ENCODE measurements at places on chromosomes 4 and X.

GRCh38 chrX:39921838-39922237, 175.9 kb downstream of the BCOR start:
- no peak for DNase-seq

DNA sequence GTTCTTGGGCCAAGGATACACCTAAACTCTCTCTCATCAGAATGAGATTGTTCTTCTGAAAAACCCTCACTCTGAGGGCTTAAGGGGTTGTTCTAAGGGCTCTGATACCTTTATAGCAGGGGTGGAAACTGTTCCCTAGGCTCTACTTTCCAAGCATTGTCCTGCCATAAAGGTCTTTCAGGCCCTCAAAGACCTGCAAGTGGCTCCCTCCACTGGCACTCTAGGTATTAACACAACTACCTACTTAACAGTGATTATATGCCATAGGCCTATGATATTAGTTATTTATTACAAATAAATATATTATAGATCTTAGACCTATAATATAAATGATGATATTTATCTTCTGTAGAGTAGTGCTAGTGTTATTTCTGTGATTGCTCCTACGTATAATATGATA, 473.7 kb upstream of the RPS6KA3 start:
- DNase-seq: no peak

- no peak for DNase-seq
Measured at GRCh38 chr4:54493862-54494261, 163.9 kb upstream of the KIT start.

GRCh38 chr4:180634306-180634705, 1608.9 kb upstream of the TENM3 start:
- DNase-seq: no peak

DNA sequence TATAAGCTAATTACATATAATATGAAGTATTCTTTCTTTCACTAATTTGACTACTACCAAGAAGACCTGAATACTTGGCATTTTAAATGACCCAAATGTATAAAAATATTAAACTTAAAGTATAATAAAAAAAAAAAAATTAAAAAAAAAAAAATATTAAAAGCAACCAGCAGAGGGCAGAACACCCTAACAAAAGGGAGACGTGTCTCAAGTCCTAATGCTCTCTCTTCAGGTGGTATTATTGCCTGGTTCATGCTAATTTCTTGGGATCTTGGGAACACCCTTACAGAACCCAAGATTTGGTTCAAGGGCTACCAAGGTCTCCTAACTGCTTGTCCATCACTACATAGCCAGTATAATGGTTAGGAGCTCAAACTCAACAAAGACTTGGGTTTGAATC, 754.8 kb downstream of the RAB28 start:
- no peak for DNase-seq

GRCh38 chr4:11698846-11699590, 270.3 kb upstream of the HS3ST1 start:
- DNase-seq: no peak

GRCh38 chr4:47711183-47711582, 126.7 kb downstream of the CORIN start:
- no peak for DNase-seq

GRCh38 chr4:4599481-4600275, 57.8 kb upstream of the STX18 start:
- DNase-seq: peak; percentile 43

DNA sequence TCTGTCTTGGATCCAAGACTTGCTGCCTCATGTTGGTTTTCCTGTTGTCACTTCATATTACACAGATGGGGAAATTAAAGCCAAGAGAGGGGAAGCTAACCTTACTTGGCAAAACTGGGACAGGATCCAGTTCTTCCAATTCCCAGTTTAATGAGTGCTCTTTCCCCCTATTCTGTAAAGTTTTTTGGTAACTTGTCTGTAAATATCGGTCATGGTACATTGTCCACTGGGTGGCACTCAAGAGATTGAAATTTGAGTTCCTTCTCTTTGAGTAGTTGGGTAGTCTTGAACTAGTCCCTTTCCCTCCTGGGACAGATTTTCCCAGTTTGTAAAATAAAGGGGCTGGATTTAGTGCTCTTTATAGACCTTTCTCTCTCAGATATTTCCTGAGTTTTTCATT, 12.4 kb upstream of the EOLA2 start:
- no peak for DNase-seq

DNA sequence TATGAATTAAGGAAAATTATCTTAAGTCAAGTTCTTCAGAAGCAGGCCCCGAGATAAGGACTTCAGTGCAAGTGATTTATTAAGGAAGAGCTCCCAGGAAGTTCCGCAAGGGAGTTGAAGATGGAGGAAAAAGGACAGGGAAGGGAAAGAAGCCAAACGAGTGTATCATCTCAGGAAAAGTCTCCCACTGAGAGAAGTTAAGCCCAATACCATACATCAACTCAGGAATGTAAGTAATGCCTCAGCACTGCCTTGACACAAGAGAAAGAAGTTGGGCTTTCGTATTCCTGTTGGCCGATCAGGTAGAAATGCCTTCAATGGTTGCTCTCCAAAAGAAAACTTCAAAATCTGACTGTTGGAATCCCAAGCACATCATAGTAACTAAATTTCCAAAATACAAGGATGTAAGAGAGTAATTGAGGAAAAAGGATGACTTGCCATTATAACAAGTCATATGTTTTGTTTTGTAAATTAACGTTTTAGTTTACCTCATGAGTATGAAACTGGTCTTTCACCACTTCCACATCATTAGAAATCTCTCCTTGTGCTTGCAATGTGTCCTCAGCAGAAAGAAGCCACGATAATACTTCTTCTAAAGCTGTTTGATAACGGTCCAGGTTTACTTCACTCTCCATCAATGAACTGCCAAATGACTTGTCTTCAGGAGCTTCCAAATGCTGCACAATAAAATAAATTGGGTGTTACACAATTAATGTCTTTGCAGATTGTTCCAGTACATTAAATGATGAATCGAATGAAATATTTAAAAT, 566.7 kb downstream of the DMD start:
- no peak for DNase-seq

- no peak for DNase-seq
Measured at GRCh38 chr4:84931274-84931673, 35.2 kb downstream of the WDFY3 start.

DNA sequence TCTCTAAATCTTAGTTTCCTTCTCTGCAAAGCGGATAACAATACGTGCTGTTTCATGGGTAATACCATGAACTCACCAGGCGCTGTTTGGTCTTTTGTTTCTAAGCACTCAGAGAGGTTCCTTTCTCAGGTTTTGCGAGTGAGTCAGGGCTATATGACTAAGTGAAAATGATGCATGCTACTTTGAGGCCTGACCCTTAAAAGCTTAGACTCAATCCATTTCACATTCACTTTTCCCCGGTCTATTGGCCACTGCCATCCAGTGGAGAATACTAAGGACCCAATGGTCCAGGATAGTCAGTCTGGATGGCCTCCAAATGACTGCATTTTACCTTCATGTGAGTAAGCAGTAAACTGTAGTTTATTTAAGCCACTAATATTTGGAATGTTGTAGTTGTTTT, 400.8 kb upstream of the SLIT2 start:
- DNase-seq: no peak

GRCh38 chrX:153966841-153967535, 4.6 kb downstream of the HCFC1 start:
- DNase-seq: no peak

DNA sequence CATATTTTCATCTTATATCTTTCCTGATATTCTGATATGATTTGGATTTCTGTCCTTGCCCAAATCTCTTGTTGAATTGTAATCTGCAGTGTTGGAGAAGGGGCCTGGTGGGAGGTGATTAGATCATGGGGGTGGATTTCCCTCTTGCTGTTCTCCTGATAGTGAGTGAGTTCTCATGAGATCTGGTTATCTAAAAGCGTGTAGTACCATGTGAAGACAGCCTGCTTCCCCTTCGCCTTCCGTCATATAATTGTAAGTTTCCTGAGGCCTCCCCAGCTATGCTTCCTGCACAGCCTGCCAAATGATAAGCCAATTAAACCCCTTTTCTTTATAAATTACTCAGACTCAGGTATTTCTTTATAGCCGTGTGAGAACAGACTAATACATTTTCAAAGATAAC, 77.2 kb downstream of the ANKRD50 start:
- DNase-seq: no peak

DNA sequence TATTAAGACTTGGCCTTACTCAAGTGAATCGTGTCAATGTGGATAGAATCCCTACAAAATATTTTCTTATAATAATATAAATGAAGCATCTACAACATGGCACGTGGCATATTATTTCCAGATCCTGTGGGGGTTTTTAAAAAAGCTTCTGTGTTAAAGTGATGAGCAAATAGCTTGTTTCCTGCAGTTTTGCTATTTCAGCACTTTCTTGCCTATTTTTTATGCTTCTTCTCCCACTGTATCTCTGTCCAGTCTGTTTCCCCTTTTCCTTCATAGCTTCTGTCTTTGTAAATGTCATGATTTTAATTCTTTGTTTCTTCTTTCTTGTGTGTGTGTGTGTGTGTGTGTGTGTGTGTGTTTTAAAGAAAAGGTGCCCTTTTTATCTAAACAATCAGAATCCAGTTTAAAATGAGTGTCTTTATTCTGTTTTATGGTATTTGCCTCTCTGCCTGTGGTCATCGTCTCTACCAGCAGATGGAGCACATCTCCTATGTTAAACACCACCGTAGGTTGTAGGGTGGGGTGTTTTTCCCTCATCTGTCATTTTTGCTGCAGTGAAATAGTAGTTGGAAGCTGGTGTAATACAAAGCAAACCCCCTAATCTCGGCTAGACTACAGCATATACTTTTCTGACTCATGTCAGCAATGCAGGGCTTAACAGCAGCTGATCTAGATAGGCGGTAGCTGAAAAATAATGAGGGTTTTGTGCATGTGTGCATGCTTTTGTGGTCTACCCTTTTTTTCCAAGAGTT, 33.1 kb downstream of the FTHL17 start:
- DNase-seq: no peak

GRCh38 chrX:13257223-13258051, 62.4 kb downstream of the ATXN3L start:
- DNase-seq: no peak

GRCh38 chr4:139521754-139522401, 34.1 kb downstream of the SETD7 start:
- DNase-seq: no peak

- no peak for DNase-seq
Measured at GRCh38 chrX:49164589-49165360, 2.2 kb downstream of the MAGIX start.

GRCh38 chr4:184807797-184808712, 17.7 kb downstream of the ACSL1 start:
- no peak for DNase-seq

GRCh38 chr4:41879552-41879951, 55.7 kb upstream of the TMEM33 start:
- no peak for DNase-seq

GRCh38 chr4:61427818-61428495, 227.8 kb downstream of the ADGRL3 start:
- DNase-seq: no peak

- no peak for DNase-seq
Measured at GRCh38 chr4:41432881-41433280, 105.1 kb upstream of the LIMCH1 start.

- no peak for DNase-seq
Measured at GRCh38 chr4:148692242-148692641, 250.0 kb upstream of the NR3C2 start.

GRCh38 chr4:71430609-71431008, 91.8 kb downstream of the SLC4A4 start:
- no peak for DNase-seq

GRCh38 chr4:110183643-110184042, 14.8 kb downstream of the ELOVL6 start:
- DNase-seq: no peak

DNA sequence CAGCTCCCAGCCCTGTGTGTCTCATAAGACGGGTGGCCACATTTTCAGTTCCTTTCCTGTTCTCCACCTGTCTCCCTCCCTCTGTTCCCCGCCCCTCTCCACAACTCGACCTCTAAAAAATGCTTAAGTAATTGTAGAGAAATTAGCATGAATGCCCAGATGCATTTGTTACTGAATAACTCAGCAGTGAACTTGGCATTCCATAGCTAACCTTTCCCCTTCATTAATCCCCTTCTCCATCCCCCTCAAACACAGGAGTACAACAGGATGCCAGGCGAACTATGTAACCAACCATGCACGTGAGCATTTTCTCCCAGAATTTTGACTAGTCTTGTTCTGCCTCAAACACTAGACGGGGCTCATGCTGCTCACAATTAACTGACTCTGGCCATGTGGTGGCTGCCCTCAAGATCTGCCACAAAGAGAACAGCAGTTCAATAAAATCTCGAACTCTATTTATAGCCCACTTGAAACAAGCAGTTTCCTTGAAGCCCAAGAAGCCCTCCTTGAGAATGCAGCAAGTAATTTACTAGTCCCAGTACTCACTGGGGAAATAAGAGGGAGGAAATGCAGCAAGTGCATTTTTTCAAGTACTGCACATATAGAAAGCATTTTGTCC, 351.2 kb downstream of the ARHGAP24 start:
- peak; percentile 49 for DNase-seq

- DNase-seq: no peak
Measured at GRCh38 chr4:26257850-26258249, 63.0 kb upstream of the RBPJ start.

- DNase-seq: no peak
Measured at GRCh38 chrX:109533005-109533404, 3.6 kb upstream of the NXT2 start.

DNA sequence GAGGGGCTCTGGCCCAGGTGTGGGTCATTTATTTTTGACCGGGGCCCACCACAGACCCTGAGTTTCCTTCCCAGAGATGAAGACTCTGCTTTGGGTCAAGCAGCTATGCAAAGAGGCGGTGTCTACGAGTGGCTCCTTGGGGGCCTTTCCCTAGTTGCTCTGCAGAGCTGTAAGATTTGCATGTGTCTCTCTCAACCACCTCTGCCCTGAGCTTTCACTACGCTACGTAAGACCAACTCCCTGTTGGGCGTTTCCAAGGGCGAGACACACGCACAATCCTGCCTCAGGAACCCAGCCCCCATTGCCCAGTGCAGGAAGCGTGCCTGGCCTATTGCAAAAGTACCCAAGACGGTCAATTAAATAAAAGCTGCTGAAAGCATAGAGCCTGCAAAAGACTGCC, 10.0 kb upstream of the ANOS1 start:
- no peak for DNase-seq

GRCh38 chr4:75172551-75172950, 239.6 kb downstream of the PARM1 start:
- DNase-seq: no peak

DNA sequence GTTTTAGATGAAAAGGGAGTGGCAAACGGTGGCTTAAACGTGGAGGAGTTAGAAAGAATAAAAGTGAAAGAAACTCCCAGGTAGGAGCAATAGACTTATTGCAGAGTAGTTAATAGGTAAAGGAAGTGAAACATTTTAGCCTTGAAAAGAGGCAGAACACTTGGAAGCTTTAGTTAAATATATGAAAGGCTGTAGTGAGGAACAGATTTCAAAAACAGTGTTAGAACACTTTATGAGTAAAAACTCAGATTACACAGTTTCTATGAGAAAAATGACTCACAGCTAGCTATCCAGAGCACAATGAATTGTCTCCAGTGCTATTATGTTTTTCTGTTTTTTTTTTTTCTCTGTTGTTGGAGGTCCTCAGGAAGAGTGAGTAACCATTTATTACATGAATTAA, 45.8 kb downstream of the TACR3 start:
- no peak for DNase-seq
